Esophagus squamous epithelium (tissue), 5 donors: ENCODE measurements at places on chromosomes 5 and 9.

DNA sequence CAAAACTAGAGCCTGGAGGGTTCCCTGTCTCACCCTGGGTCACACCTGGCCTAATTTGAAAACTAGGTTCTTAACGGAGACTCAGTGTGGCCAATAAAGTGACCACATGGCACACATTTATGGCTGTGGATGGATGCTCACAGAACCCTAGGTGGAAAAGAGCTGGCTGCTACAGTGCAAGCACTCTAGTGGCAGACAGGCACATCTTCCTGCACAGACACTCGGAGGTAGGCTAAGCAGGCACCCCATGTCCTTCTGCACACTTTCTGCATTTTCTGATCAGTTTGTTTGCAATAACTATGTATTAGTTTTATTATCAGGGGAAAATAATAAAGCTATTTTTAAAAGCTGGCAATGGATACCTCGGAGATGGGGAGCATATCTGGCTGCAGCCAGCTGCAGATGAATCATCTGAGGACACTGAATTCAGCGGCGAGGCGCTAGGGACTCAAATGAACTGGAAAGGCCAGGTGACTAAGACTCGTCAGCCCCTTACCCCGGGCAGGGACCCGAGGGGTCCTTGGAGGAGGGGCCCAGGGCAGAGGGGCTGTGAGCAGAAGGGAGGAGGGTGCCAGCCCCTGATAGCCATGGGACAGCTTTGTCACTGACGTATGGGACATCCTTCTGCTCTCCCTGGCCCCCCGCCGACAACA lies 96.2 kb downstream of the OLFM1 start:
- no peak for DNase-seq

- DNase-seq = no peak
These were observed 163.6 kb upstream of the GRIN3A start for GRCh38 chr9:101902051-101902450.

DNA sequence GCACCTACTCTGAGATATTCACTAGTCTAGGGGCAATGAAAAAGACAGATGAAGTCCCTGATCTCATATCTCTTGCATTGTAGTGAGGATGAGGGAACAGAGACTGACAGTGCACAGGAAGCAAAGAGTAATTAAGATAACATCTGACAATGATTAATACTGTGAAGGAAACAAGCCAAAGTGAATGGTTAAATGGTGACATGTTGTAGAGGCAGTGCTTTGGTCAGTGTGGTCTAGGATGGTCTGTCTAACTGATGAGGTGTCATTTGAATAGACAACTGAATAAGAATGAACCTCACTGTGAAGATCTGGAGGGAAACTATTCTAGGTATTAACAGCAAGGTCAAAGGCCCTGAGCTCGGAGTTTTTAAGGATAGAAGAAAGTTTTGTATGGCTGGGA lies 333.3 kb upstream of the GRIA1 start:
- no peak for DNase-seq

- no peak for DNase-seq
These were observed 82.6 kb upstream of the GRHPR start for GRCh38 chr9:37339923-37340322.

DNA sequence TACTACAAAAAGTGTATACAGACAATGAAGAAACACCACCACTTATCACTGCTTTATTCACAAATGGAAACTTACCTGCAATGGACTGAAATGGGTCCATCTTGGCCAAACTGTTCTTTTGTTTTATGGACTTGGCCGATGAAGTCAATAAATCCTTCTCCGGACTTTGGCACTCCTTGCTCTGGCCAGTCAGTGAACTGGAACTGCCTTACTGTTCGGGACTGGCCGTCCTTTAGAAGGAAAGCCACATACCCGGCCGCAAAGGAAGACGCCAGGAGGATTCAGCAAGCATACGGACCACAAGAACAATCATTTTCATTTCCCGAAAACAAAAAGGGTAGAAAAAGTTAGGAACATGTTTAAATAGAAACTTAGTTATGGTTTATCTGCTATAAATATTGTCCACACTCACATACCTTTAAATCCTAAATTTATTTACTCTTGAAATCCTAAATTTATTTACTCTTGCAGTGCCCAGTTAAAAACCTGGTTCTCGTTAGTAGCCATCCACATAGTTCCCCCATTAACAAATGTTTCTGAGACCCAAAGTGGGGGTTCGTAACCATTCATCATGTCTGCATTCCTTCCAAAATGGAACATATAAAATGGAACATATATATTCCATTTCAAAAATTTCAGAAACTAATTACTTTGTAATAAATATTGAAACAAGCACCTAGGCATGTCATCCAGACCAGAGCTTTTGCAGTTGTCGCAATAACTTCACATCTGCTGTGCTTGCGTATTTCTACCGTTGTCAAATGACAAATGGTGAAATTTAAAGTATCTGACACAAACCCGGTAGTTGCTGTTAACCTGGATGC lies 532.1 kb upstream of the DMAC1 start:
- DNase-seq = no peak

GRCh38 chr9:33260372-33260771 lies 4.1 kb downstream of the BAG1 start:
- DNase-seq = no peak

DNA sequence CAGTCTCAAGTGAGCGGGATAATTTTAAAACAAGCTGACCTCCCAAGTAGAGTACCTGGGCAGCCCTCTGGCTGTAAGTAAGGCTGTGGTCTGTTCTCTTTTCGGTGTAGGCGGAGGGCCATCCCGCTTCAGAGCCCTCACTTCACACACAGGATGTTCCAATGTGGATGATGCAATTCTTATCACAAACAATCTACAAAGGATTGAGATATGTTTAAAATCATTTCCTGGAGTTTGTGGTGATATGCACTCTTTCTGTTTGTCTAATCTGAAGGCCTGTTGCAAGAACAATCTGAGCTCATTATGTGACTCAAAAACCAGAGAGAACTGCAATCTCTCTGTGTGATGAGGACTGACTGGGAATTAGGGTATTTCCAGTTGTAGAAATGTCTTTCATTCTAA lies 42.5 kb downstream of the ITGA2 start:
- no peak for DNase-seq

DNA sequence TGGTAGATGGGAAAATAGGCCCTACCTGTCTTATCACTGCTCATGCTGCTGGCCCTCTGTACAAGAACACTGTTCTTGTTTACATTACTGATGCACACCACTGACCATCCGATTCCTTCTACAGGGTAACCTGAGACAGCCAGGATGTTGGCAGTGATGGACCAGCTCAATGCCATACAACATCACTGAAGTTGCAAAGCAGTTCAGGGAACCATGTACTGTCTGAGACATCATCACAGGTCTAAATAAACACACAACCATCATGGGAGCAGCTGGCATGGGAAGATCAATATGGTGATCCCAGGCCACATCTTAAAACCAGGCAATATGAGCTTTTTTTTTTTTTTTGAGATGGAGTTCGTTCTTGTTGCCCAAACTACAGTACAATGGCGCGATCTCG lies 59.0 kb downstream of the IARS1 start:
- no peak for DNase-seq

DNA sequence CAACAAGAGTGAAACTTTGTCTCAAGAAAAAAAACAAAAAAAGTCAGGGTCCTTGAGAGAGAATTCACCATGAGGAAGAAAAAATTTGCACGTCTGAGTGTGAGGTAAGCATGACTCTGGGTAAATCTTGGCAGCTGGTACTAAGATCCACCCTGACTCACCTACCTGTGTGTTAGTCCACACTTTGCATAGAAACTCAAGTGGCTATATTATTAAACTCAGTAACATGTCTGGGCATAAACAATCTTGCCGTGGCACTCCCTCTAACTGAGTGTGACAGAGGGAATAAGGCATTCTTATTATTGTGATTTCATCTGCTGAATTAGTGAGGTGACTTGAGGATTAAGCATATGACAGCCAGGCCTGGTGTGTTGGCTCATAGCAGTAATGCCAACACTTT lies 259.4 kb upstream of the VLDLR start:
- DNase-seq = no peak

DNA sequence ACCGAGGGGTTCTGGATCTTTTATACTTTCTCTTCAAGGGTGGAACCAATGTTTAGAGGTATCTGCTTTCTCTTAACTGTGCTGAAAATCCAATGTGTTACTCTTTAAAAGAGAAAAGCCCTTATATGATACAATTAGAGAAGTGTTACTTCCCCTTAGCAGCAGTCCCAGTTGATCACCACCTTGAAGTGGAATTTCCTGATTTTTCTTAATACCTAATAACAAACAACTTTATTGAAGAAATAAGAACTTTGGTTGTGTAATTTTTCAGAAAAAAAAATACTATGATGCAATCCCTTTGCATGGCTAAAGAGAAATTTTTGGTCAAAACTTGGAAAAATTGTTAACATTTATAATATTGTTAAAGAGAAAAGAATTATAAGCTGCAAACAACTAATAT lies 24.7 kb downstream of the SLC1A3 start:
- no peak for DNase-seq

DNA sequence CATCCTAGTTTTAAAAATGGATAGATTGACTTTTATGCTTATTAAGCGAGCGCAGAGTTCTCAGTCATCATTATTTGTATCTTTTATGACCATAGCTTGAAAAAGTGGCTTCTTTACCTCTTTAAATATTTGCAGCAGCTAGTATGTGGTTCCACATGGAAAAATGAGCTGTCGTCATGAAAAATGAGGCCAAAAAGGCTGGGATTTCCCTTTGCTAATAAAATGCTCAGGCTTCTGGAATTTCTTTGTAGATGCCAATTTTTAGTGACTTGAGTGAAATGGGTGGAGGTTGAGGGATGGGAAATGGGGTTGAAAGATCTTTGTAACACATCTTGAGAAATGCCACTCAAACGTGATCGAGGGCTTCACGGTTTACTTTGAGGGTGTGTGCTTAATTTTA lies 35.2 kb downstream of the RAI14 start:
- DNase-seq = no peak

- no peak for DNase-seq
These were observed 43.1 kb downstream of the HMGCR start for GRCh38 chr5:75380099-75380498.

DNA sequence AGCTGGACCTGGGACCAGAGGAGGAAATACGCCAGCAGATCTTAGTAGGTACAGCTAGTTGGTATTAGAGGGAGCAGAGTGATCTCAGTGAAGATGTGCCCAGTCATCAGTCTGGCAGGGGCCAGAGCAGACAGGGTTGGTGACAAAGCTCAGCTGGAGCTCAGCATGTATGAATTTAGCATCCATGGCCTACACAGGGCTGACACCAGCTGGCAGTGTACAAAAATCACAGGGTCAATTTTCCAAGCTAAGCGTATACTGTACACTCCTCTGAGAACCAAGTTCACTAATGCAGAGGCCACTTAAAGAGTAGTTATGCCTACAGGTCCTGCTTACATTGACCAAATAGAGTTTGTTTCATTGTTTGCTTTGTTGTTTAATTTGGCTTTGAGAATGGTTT lies 146.6 kb downstream of the SLC24A2 start:
- DNase-seq = no peak

DNA sequence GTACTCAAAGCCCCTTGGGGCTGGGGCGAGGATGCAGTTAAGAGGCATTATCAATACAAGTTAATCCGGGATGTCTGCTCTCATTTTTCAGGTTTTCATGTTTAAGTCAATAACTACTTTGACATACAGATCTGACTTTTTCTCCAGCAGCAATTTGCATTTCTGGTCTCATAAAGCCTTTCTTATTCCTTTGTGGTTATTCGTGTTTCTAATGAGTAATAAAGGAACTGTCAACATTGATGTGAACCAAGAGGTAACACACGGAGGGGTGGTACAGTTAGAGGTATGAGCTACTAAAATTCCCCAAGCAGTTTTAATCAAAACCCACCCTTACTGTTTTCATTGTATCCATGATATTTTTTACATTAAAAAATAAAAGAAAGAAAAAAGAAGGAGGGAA lies 138.0 kb upstream of the NFIB start:
- DNase-seq = no peak

DNA sequence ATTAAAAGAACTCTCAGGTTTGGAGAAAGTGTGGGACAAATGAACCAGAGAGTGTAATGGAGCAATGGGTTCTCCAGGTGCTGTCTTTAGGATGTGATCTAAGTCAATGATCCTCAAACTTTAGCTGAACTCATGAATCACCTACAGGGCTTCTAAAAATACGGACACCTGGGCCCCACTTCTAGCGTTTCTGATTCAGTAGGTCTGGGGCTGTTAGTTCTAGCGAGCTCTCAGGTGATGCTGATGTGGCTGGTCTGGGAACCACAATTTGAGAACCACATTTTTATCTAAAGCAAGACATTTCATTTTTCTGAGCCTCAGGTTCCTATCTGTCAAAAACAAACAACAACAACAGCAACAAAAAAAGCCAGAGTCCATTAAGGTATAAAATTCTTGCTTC lies 35.1 kb upstream of the PCA3 start:
- no peak for DNase-seq

DNA sequence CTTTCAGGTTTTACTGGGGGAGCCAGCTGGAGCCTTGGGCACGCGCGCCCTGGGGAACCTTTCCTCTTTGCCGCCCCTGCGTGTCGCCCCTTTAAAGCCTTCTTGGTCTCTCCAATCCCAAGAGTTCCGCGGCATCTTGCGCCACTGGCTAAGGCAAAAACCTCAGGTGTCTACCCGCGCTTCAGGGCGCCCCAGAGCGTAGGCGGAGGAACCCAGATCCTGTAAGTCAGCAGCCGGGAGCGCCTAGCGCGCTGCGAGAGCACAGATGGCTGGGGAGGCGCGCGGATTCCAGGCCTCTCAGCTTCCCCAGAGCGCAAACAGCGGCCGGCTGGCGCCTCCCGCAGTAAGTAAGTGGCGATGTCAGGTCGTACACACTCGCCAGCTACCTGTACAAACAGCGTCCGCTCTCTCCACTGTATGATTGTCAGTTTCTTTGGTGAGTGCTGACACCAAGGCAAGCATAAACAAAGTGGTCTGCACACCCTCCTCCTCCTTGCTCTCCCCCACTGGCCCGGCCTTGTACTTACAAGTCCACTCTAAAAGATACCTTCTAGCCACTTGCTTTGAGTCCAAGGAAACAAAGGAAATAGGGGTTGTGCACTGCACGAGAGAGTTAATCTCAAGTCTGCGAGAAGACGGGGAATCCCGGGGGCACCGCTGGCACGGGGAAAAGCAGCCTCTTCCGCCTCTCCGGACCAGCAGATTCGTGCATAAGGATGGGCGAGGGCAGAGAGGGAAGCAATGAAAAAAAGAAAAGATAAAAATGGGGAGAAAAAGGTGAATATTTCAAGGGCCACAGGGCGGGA lies 2.9 kb downstream of the HTR1A start:
- DNase-seq = no peak

GRCh38 chr9:34651321-34651720 lies 664 bp upstream of the IL11RA start:
- DNase-seq = no peak

GRCh38 chr5:5221724-5222123 lies 81.6 kb downstream of the ADAMTS16 start:
- DNase-seq = no peak

DNA sequence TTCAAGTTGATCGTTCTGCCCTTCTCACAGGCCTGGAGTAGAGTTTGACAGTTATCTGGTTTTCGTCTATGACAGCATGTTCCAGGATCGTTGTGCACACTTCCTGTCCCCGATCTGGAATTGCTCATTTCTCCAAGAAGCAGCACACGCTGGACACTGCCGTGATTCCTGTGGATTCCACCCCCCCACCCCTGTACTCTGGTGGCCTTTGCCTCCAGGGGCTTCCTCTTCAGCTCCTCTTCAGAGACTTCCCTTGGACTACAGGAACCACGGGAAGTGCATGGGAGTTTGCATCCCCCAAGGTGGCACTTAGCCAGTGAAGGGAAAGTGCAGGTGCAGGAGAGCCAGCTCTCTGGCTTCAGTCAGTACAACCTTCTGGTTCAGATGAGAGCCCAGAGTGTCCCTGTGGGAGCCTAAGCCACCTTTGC lies 160.7 kb downstream of the CACNA1B start:
- DNase-seq = no peak
